ENCODE measurements at places on chromosomes 4 and X. TPM values are rescaled to one million over a fixed set of nuclear protein-coding genes. Genes with fewer than 3 reads are reported as not detected.

The CYLC1 gene
- total RNA-seq, result not detected

The NOX1 gene
- not detected for total RNA-seq

The DHRSX gene
- total RNA-seq, result 23.0 TPM

The RADX gene
- 0.60 TPM for total RNA-seq

The MAGEA11 gene
- total RNA-seq, result not detected

The SMARCAD1 gene
- 7.4 TPM for total RNA-seq

The ZDHHC15 gene
- 0.13 TPM for total RNA-seq

The EMCN gene
- 1.8 TPM for total RNA-seq

The QRFPR gene
- not detected for total RNA-seq

GRCh38 chrX:18973527-18974192 is 10.3 kb downstream of the PHKA2 start:
- no peak for DNase-seq

DNA sequence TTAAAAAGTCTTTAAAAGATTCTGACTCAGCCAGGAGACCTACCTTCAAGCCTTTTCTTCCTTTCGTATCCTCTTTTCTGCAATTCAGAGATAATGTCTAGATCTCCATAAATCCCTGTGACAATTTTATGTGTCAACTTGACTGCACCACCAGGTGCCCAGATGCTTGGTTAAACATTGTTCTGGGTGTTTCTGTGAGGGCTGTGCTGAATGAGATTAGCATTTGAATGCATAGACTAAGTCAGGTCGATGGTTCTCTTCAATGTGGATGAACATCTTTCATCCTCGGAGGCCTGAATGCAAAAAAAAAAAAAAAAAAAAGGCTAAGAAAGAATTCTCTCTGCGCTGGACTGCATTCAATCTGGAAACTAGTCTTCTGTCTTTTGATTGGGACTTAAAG is 1082.7 kb downstream of the NLGN4X start:
- no peak for DNase-seq

DNA sequence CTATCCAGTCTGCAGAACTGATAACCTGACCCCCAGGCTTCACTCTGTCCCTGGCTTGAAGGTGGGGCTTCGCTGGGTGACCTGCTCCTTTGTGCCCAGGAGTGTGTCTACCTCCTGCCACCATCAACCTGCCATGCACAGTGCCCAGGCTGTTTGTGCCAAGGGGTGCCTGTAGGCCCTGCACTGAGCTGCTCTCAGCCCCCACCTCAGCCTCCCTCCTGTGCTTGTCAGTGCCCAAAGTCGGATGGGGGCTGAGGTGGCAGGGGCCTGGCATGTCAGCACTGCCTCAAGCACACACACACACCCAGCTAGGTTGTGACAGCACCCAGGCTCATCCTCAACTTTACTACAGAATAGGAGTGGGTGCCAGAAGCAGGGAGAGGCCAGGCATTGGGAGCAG is 23.5 kb downstream of the SPCS3 start:
- no peak for DNase-seq

DNA sequence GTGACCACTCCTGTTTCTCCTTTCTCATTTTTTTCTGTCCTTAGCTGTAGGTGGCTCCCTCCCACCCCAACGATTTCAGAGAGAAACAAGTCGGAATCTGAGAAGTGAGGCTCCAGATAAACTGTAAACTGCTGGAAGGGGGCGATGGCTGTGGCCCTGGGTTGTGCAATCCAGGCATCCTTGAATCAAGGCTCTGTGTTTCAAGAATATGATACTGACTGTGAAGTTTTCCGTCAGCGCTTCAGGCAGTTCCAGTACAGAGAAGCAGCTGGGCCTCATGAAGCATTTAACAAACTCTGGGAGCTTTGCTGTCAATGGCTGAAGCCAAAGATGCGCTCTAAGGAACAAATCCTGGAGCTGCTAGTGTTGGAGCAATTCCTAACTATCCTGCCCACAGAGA is 37.7 kb downstream of the ETDC start:
- no peak for DNase-seq

DNA sequence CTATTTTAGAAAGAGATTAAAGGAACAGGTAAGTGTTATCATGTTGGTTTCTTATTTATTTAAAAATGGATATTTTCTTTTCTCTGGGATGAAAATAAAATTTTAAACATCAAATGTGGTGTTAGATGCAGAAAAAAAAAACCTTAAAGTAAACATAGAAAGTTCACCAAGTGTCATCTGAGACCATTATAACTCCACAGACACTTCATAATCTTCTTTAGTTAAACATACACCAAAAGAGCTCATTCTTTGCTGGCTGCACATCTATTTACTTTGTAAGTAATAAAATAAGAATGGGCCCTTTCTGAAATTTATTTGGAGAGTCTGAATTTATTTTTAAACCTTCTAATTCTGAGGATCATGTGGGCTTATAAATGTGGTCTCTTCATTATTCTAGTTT is 460.7 kb upstream of the CTSO start:
- DNase-seq, result no peak

- DNase-seq, result no peak
Measured at GRCh38 chr4:185016946-185017758, 1.1 kb upstream of the HELT start.

DNA sequence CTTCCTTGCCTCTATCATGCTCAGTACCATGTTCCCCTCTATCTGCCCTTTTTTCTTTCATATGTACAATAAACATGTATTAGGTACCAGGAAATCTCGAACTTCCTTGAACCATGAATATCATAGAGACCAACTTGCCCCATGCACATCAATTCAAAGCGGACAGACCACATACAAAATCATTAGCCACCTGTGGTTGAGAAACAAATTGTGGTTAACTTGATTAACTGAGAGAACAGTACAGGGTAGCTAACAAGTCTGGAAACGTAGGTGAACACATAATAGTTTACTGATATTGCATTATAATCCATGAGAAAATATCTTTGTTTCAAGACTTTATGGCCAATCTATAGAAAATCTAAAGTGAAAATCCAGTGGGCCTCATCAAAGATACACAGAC is 8.2 kb downstream of the CASP3 start:
- DNase-seq, result no peak

DNA sequence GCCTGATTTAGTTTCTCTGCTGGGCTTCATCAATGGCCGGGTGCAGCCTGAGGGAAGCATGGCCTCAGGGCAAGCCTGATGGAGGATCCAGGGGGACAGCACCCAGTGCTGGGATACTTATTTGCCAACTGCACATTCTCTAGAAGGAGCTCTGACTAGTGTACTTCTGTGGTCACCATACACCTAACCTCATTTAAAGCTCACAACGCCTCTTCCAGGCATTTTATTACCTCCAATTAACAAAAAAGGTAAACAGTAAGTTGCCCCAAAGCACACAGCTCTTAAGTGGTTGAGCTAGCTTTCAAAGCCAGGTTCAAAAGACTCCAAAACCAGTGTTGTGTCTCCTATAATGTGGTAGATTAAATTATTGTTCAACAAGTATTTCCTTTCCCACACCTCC is 26.8 kb upstream of the ATXN3L start:
- DNase-seq, result no peak

DNA sequence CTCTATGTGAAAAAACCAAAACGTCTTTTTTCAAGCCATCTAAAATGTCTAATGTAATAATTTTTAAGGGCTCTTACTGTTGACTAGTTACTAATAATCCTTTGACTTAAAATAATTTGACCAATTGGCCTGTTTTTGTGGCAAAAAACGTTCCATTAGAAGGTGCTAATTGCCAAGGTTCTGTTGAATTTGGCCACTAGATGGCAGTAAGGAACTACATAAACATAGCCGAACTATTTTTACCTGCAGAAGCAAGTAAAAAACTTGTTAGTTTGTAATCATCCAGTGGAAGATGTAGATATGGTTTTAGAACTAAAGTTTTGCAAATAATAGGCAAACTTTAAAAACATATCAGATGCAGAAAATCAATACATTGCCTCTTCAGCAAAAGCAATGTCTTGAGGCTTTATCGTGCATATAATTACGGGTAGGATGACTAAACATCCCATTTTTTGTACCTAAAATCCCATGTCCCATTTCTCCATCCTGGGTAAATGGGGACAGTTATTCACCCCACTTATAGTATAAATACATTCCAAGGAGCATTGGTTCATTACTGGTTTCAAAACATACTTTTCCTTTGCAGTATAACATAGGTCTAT is 57.6 kb downstream of the PROM1 start:
- DNase-seq, result no peak

DNA sequence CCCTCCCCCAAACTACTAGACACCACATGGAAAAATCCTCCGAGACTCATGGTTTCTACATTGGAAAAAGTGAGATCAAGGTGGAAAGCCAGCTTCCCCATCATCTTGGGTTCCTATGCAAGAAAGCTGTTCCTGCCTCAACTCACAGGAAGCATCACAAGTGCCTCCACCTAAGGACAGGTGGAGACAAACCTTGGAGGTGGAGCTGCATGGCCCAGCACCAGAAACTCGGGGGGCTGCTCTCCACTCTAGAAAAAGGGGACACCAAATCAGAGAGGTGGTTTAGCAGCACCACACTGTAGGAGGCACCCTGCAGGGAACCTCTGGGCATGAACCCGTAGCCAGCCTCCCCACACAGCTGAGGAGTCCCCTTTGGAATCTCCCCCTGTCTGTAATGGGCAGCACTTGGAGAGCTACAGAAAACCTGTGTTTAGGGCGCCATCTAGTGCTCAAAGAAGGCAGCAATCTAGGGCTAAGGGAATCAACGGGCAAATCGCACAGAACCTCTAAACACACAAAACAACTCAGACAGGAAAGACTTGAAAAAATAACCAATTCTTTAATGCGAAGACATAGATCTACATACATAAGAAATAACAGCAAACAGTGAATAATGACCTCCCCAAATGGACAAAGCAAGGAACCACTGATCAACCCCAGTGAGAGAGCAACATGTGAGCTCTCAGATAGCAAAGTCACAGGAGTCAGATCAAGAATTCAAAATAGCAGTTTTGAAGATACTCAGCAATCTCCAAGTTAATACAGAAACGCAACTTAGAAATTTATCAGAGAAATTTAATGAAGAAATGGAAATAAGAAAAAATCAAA is 37.0 kb upstream of the ZBTB33 start:
- peak; percentile 44 for DNase-seq

- no peak for DNase-seq
Measured at GRCh38 chrX:130523460-130524394, 121.9 kb downstream of the RBMX2 start.

- DNase-seq, result no peak
Measured at GRCh38 chrX:29555465-29556091, 659.8 kb upstream of the MAGEB2 start.

DNA sequence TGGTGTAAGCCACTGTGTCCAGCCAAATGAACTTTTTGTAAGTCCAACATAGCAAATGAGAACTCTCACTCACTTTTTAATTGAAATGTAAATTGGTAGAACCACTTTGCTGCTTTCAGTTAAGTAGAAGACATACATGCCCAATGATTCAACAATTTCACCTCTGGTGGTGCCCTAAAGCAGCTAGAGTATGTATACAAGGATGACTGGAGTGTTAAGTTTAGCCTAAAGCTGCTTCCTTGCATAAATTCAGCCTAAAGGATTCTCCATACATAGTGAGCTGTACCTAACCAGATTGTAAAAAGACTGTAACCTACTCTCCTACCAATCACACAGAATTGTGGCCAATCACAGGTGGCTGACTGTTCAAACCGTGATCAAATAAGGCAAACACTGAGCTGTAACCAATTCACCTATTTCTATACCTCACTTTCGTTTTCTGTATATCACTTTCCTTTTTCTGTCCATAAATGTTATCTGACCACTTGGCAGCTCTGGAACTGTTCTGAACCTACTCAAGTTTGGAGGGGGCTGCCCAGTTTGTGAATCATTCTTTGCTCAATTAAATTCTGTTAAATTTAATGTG is 39.9 kb downstream of the PDS5A start:
- no peak for DNase-seq

DNA sequence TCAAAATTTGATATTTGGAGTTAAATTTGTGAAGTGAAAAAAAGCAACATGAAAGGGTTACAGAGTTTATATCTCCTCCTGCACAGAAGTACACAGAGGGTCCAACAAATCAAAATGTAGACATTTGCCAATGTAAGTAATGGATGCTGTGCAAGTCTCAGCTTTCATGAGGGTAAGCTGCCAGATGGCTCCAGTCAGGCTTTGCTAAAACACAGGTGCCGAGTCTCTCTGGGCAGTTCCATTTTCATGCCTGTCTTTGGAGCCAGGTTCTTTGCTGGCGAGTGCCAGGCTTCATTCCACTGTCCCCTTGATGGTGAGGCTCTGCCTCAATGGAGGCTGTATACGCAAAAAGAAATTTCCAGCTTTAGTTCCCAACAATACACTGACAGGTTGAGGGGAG is 27.9 kb downstream of the SLC4A4 start:
- no peak for DNase-seq

DNA sequence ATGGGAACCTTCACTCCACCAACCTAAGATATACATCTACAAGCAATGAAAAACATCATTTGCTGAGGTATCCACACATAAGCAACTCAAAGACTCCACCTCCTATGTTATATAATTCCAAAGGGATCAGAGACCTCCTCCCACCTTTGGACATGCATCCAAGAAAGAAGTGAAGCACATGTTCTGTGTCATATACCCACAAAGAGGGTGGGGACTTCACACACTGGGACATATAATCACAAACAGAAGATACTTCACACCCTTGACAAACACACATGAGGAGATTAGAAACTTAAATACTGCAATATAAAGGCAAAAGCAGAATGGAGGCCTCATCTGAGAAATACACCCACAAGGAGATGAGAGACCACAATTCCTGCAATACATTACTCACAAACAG is 25.4 kb downstream of the SUV39H1 start:
- DNase-seq, result no peak

GRCh38 chr4:110629780-110630687 is 7.2 kb upstream of the PITX2 start:
- DNase-seq, result no peak

- DNase-seq, result no peak
Measured at GRCh38 chr4:7159923-7160322, 32.4 kb upstream of the SORCS2 start.

GRCh38 chr4:159370286-159370685 is 267.4 kb downstream of the RAPGEF2 start:
- DNase-seq, result no peak

GRCh38 chrX:28351801-28352200 is 235.4 kb upstream of the IL1RAPL1 start:
- no peak for DNase-seq

DNA sequence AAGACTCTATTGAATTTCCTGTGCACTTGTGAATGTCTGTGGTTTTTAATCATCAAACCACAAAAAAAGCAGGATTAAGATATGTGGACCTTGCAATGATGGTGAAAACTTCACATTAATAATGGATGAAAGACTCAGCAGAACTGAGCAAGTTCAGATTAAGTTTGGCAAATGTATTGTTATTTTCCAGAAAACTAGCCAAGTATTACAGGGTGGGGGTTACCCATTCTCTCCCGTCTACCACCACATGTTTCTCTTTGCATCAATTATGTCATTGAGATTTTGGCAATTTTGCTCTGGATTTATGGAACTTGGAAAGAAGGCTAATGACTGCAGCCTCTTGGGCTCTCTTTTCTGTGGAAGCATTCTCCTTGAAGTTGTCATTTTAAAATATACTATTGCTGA is 577.1 kb downstream of the ANKRD50 start:
- no peak for DNase-seq

- no peak for DNase-seq
Measured at GRCh38 chr4:74990276-74990875, 57.5 kb downstream of the PARM1 start.
